ENCODE measurements at places on chromosomes 7 and 10. TPM values are rescaled to one million over a fixed set of nuclear protein-coding genes. Genes with fewer than 3 reads are reported as not detected.

Gene DGKI
- 1.3 TPM for total RNA-seq

Gene CCDC126
- 16.7 TPM for total RNA-seq

Gene GDI2
- 629 TPM for total RNA-seq

Gene ADRA2A
- total RNA-seq: 0.98 TPM

Gene IGF2BP3
- 128 TPM for total RNA-seq

Gene C10orf71
- not detected for total RNA-seq

Gene PLXDC2
- 1.5 TPM for total RNA-seq

Gene SEMA4G
- total RNA-seq: 1.9 TPM

Gene ZNF25
- total RNA-seq: 7.1 TPM

Gene ADIRF
- total RNA-seq: 11.4 TPM

Gene TFR2
- total RNA-seq: 0.38 TPM

Gene FKBP9
- total RNA-seq: 183 TPM

Gene COBL
- total RNA-seq: not detected

Gene FEZF1
- not detected for total RNA-seq

Gene TYW1
- total RNA-seq: 14.0 TPM

Gene OGA
- total RNA-seq: 92.7 TPM
